Lower lobe of right lung (tissue), 2 donors: ENCODE measurements at places on chromosomes 16 and 17. TPM values are rescaled to one million over a fixed set of nuclear protein-coding genes. Genes with fewer than 3 reads are reported as not detected.

SLC52A1 gene
- 0.86 TPM for total RNA-seq

MYL4 gene
- total RNA-seq, result 3.0 TPM

SOX15 gene
- total RNA-seq, result 0.47 TPM

RDM1 gene
- not detected for total RNA-seq

TAT gene
- total RNA-seq, result not detected

ADAD2 gene
- total RNA-seq, result not detected

BIRC5 gene
- total RNA-seq, result 1.8 TPM

EFCAB5 gene
- 1.8 TPM for total RNA-seq

CDRT15L2 gene
- not detected for total RNA-seq

NFATC2IP gene
- 38.4 TPM for total RNA-seq

RNF135 gene
- total RNA-seq, result 29.2 TPM

ZNF205 gene
- total RNA-seq, result 11.9 TPM

KRT13 gene
- total RNA-seq, result 5.2 TPM

PDILT gene
- total RNA-seq, result not detected

MTMR4 gene
- 37.3 TPM for total RNA-seq

DNA sequence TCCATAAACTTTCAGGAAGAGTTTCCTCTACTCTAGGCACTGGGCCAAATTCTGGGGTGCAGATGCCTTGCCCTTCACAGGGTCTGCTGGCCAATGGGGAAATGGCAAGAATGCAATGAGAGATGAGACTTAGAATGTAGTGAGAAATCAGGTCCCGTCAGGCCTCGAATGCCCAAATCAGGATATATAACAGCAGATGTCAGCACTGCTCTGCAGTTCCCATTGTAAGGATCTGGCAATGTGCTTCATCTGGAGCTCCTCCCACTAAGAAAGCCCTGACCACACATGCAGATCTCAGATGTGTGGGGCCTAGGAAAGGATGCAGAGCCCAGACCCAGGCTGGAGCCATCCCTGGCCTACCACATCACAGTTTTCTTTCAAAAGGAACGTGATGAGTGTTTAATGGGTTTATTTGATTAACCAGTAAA is 13.9 kb upstream of the LPCAT2 start:
- no peak for DNase-seq

DNA sequence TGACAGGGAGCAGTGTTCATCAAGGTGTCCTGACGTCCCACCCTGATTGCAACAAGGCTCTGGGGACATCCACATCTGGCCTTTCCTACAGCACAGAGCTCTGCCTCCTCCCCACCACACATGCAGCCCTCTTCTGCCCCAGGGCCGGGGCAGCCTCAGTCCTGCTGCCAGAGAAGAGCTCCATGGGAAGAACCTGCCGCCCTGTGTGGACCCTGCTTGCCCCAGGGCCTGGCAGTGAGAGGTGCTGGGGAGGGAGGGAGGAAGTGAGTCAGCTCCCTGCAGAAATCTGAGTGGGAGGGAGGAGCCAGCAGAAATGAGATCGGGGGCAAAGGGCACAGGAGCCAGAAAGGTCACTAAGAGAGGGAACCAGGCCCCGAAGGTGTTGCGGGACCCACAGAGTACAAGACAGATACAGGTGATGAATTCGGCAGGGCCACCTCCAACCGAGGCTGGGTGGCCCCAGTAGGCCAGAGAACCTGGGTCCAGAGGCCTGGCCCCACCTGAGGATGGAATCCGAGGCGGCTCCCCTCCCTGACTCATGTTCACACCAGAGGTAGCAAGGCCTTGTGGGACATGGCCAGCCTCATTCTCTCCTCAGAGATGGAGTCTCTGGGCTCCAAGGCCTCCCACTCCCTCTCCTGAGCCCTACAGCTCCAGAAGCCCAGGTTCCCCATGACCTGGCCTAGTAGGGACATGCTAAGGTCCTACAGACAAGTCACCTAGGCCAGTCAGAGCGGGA is 24.8 kb downstream of the MYO18A start:
- peak; percentile 70 for DNase-seq

- DNase-seq, result no peak
Observed at GRCh38 chr17:688100-688989, 26.3 kb downstream of the VPS53 start.

DNA sequence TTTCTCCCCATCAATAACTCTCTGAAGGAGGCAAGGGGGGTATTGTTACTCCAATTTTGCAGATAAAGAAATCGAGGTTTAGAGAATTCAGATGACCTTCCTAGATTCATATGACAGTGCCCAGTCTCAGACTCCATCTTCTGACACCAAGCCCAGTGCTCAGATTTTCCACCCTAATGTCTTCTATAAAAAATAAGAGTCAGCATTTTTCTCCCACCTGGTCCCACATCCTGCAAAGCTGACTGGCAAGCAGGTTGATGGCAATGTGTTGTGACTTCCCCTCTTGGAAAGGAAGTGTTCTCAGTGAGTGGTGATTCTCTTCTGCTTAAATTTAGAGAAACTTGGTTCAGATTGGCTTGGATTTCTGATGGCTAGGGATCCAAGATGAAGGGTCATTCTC is 129.4 kb downstream of the SOX9 start:
- DNase-seq, result no peak

- DNase-seq, result no peak
Observed at GRCh38 chr16:88973007-88973410, 4.0 kb downstream of the CBFA2T3 start.

DNA sequence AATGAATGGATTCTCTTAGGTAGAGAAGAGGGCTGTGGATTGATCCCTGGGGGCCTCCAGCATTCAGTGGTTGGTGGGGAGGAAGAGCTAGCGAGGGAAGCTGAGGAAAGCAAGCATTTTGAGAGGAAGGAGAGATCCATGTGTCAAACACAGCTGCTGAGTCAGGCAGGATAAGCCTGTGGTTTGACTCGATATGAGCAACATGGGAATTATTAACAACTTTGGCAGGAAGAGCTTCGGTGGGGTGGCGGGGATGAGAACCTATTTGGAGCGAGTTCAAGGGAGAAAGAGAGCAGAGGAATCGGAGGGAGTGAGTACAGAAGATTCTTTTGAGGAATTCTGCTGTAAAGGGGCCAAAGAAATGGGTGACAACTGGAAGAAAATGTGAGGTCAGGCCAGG is 59.5 kb upstream of the CDC42EP4 start:
- DNase-seq, result no peak

- peak; percentile 48 for DNase-seq
Observed at GRCh38 chr17:8056976-8057625, 18.2 kb downstream of the ALOX15B start.

GRCh38 chr17:33056399-33057146 is 64.9 kb downstream of the SPACA3 start:
- DNase-seq, result no peak

- DNase-seq, result no peak
Observed at GRCh38 chr17:69719474-69720048, 305.1 kb downstream of the MAP2K6 start.

DNA sequence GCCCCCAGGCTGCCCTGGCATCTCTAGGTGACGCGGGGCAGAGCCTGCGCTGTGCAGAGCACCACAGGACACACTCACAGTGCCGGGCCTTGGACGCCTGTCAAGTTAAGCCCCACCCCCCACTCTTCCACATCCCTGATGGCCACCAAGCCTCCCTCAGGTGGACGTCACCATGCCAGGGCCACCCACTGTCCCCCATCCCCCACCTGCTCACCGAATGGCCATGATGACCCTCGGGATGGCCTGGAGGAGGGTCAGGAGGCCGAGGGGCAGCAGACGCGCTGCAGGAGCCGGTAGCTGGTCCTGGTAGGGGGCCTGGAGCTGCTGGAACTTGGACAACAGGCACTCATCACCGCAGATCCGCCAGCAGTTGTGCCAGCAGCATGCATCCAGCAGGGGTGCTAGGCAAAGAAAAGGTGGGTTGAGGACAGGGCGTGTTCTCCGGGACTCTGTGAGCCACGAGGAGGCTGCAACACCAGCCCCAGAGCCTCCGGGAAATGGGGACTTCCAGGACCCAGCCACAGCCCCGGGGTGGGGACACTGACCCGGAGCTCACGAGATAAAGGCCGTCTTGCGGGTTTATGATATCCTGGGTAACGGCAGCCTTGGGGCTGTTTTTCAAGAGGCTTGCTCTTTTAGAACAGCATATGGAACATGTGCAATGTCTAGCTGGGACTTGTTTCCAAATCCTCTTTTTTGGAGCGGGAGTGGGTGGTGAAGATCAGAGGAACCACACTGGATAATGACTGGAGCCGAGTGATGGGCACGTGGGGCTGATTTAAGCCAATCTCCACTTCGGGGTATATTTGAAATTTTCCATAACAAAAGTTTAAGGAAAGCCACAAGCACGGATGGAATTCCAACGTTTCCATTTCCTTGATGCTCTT is 11.4 kb downstream of the C16orf95 start:
- DNase-seq, result no peak

GRCh38 chr17:65455972-65456343 is 105.5 kb downstream of the AXIN2 start:
- DNase-seq, result no peak

- no peak for DNase-seq
Observed at GRCh38 chr16:5482256-5482655, 384.7 kb upstream of the EEF2KMT start.

GRCh38 chr16:29662729-29663015 is 375 bp upstream of the SPN start:
- DNase-seq, result peak; percentile 50

GRCh38 chr17:40953881-40954280 is 12.9 kb downstream of the KRT39 start:
- DNase-seq, result no peak

GRCh38 chr17:22268214-22268911 is 576.0 kb downstream of the KCNJ18 start:
- no peak for DNase-seq

DNA sequence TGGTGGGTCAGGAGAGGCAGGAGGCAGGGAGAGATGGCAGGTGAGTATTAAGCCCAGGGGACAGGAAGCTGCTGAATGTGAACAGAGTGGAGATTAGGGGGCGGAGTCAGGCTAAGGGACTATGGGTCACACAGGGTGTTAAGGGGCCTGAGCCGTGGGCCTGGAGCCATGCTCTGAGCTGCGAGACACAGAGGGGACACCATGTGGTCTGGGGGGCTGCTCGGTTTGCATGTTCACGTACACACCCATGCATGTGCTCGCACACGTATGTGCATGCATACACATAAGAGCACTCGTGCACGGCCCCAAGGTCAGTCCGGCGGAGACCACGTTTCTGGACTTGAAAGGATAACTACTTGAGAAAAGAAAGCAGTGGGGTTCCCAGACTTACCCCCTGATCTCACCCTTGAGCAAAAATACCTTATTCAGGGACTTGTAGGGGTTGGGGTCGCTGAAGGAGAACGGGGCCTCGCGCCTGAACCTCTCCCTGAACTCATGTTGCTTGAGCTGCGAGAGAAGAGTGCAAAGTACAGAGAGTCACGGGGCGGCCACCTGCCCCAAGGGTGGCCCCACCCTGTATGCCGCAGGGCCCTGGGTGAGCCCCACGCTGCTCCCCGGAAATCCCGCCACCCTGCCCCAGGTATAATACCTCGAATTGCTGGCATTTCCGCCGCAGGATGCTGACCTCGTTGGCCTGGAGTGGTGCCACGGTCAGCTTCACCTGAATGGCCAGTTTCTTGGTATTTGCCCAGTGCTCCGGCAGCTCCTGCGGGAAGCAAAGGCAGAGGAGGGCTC is 50.8 kb downstream of the DNAH17 start:
- no peak for DNase-seq

DNA sequence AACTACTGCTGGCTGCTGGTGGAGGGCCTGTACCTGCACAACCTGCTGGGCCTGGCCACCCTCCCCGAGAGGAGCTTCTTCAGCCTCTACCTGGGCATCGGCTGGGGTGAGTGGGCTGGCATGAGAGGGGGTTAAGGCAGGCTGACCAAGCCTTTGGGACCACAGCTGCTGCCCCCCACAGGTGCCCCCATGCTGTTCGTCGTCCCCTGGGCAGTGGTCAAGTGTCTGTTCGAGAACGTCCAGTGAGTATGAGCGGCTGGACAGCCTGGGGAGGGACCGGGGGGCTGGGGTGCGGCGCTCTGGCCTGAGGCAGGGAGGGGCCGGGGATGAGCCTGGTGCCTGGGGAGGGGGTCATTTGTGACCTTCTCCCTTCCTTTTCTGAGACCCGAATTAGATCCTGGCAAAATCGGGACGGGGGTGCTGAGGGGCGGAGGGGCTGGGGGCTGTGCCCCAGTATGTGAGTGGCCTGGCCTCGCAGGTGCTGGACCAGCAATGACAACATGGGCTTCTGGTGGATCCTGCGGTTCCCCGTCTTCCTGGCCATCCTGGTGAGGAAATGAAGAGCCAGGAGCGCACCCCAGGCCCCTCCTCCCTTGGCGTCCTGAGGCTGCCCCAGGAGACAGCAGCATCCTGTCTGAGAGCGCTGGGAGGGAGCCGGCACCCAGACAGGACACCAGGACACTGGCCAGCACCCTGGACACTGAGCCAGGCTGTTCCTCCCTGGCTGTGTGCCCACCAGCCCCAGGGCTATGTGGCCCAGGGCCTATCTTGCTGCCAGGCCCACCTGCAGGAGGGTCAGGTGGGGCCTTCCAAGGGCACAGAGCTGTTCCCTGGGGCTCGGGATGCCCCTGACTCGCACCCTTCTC is 8.0 kb downstream of the GCGR start:
- DNase-seq, result no peak

DNA sequence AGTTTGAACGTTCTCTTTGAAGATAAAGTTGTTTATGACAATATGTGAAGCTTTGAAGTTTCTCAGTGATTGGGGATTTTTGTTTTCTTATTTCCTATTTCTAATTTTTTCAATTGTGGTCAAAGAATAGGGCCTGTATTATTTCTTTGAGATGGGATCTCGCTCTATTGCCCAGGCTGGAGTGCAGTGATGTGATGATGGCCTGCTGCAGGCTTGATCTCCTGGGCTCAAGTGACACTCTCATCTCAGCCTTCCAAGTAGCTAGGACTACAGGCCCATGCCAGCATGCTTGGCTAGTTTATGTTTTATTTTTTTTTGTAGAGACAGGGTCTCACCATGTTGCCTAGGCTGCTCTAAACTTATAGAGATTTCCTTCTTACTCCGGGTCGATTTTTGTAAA is 11.7 kb upstream of the ANKRD40CL start:
- DNase-seq, result no peak

GRCh38 chr16:349211-349610 is 3.3 kb downstream of the AXIN1 start:
- DNase-seq, result no peak
